ENCODE measurements at places on chromosomes 7 and 10. TPM values are rescaled to one million over a fixed set of nuclear protein-coding genes. Genes with fewer than 3 reads are reported as not detected.

- DNase-seq = no peak
Observed at GRCh38 chr10:4280461-4281189, 495.6 kb upstream of the KLF6 start.

GRCh38 chr7:114158275-114158674, 239.5 kb upstream of the PPP1R3A start:
- DNase-seq = no peak

DNA sequence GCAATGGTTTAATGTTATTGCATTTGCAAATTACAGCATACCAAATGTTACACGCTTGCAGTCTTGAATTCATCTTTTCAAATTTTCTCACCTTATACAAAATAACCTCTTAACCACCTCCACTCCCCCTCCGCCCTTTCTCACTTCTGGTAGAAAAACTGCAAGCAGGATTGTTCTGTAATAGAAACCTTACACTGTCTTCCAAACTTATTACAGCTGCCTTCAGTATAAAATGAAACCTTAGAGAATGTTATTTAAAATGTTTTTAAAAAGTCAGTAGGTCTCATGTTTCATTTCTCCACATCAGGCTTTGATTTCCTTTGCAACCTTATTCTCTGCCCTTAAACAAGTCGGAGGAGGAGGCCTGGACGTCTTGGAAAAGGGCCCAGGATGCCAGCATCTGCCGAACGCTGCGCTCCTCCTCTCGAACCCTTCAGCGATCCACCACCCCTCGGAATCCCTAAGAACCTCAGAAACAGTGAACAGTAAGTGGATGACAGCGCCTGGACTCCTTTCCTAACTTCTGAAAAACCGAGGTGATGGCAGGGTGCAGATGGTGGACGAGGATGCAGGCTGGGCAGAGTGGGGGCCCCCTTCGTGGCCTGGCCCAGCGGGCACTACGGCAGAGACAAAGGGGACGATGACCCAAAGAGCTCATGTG, 74.0 kb downstream of the FGFR2 start:
- no peak for DNase-seq

DNA sequence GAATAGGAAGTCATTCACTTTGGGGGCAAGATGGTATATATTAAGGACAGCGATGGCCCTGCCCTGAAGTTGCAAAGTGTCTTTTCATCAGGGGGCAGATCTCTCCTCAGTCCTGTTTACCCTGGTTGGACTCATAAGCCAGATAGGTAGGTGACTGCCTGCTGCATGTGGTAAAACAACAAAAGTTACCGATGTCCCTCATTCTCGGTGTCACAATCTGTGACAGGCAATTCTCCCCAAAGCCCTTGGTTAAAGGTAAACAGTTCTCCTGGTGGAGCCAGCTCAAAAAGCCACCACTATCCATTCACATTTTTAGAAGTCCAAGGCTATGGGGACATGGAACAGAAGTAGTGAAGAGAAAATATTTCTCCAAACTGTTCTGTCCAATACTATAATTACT, 9.9 kb upstream of the SLC25A13 start:
- no peak for DNase-seq

DNA sequence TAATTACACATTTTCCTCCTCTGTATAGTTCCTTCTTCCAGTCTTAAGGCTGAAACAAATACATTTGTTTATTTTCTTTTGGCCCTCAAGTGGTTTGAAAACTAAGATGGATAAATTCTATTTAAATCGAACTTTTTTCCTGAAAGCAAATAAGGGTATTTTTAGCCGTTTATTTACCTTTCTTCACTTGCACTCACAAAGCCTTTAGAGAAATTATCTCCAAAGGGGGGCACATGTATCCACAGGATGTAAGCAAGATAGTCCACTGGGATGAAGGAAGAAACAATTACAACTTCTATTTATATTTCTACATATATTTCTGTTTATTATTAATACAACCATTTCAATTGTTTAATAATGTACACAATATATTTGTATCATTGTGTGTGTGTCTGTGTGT, 10.2 kb downstream of the CPA4 start:
- DNase-seq = no peak

DNA sequence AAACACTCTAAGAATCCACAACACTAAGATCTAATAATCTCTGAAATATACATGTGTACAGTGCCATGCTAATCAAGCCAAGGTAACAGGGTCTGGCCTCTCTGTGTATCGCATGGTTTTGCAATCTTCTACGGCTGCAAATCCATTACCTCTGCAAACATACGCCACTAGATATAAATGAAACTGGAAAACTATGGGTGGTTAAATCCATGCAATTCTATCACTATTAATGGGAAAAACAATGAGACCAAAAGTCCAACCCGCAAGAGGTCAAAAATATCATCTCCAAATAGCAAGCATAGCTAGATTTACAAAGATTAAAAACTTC, 23.0 kb downstream of the SGCE start:
- DNase-seq = no peak

DNA sequence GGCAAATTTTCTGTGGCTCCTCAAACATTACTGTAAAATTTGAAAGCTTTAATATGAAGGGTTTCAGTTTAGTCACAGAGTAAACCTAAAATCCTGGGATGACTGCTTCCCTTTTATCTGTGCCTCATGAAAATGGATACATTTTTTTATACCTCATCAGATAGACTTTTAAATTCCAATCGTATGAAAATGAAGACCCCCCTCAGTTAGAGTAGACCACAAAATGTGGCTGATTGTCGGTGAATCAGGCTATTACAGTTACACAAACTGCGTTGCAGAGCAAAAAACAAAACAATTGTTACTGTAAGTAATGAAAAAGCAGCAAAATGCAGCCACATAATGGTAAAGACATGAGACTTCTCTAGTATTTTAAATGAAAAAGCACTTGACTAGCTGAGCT, 296.2 kb downstream of the CNTNAP2 start:
- no peak for DNase-seq

GRCh38 chr10:112720178-112720577, 229.9 kb upstream of the TCF7L2 start:
- DNase-seq = no peak

- no peak for DNase-seq
Observed at GRCh38 chr10:18735711-18736110, 76.5 kb downstream of the ARL5B start.

DNA sequence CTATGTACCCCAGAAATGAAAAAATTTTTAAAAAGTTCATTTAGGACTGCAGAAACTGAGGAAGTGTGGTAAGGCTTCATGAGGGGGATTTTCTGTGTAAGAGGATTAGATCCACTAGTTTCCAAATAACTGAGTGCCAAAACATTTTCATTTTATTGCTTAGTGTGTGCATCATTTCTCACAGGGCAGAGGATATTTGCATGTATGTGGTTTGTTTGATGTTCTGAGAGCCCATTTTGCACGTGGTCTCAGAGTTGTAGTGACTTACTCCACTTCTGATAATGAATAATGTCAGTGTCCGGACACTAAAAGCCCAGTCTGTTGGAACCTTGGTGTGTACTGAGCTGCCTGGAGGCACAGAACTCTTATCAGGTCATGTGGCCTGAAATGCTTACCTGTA, 299.9 kb downstream of the AUTS2 start:
- DNase-seq = no peak

CYP3A7 gene
- not detected for polyA plus RNA-seq

PBLD gene
- 1.5 TPM for polyA plus RNA-seq

GIMAP4 gene
- 402 TPM for polyA plus RNA-seq

AGR2 gene
- not detected for polyA plus RNA-seq

SGCE gene
- 1.8 TPM for polyA plus RNA-seq

NODAL gene
- polyA plus RNA-seq = 0.09 TPM

GATA3 gene
- polyA plus RNA-seq = 47.3 TPM
